ENCODE measurements at places on chromosomes 1 and 21. TPM values are rescaled to one million over a fixed set of nuclear protein-coding genes. Genes with fewer than 3 reads are reported as not detected.
A peak's percentile ranks its signal among the peaks of the same experiment; 100 is the strongest.

DNA sequence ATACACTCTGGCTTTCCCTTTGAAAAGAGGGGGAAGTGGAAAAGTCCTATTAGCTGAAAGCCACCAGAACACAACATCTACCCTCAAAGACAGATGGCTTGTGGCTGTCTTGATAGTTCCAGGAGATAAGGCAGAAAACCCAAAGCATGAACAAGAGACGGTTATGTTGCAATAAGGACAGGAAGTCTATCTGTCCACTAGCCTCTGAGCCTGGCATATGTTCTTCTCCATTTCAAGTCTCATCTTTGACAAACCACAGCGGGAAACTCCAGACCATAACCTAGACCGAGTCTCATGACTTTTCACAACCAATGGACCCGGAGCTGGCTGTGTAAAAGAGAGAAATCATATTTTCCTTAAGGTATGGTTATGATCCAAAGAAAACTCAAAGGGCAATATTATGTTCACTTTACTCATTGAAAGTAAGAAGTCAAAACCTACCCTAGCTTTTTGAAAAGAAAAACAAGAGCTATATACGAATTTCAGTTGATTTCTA lies 33.8 kb downstream of the DUSP10 start:
- no peak for DNase-seq

- no peak for DNase-seq
Measured at GRCh38 chr1:68848017-68848416, 351.1 kb upstream of the DEPDC1 start.

The KRTAP7-1 gene
- not detected for total RNA-seq

The RNU1-3 gene
- total RNA-seq: 2,993 TPM

DNA sequence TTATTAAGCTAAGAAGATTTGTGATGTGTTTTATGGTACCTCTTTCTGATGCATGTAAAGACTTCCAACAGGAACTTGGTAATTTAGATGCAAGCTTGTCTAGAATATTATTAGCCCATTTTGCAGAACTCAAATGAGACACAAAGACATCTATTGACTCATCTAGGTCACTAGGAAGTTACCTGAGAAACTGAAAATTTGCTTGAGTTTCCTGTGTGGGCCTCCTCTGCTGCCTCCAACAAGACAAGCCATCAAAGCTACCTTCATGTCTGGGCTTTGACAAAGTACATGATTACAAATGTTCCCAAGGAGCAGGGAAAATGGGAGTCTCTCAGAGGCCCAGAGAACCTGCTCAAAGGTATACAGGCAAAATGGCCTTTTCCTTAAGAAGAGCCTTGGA lies 5.6 kb downstream of the RUNX1 start:
- no peak for DNase-seq

The DDR2 gene
- total RNA-seq: 54.4 TPM

DNA sequence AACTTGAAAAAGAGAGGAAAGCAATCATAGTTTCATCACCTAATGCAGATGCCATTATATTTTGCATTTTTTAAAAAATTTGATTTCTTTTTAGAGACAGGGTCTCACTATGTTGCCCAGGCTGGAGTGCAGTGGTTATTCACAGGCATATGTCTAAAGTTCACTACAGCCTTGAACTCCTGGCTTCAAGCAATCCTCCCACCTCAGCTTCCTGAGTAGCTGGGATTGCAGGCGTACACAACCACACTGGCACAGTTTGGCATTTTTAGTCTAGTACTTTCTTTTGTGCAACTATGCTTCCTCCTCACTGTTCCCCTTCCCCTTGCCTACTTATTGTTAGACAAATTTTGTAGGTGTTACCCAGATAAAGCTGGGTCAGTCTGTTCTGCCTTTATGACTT lies 18.0 kb downstream of the RHOU start:
- DNase-seq: no peak

DNA sequence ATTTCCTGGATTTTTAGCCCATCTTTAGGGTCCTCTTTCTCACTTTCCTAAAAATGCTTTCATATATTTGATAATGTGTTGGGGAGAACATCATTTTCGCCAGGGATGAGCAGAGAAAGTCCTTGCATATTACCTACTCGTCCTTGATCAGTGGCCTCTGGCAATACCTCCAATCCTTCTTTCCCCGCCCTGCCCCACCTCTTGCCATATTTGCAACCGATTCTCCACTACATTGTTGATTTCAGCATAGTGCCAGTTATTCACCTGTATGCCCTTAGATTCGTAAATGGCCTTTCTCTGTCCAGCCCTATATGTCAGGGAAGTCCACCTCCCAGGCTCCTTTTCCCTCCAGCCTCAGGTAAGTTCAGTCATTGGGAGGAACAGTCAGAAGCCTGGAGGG lies 13.5 kb upstream of the F3 start:
- DNase-seq: no peak

GRCh38 chr1:230349020-230349393 lies 77.1 kb downstream of the PGBD5 start:
- DNase-seq: no peak

- peak; percentile 42 for DNase-seq
Measured at GRCh38 chr1:24899581-24900485, 30.2 kb downstream of the RUNX3 start.

The FOXO6 gene
- total RNA-seq: 21.1 TPM

The PCNX2 gene
- total RNA-seq: 18.4 TPM

The CFAP45 gene
- total RNA-seq: 2.8 TPM
